NCI-H187 (cell line): ENCODE measurements at places on chromosomes 12 and 14.

DNA sequence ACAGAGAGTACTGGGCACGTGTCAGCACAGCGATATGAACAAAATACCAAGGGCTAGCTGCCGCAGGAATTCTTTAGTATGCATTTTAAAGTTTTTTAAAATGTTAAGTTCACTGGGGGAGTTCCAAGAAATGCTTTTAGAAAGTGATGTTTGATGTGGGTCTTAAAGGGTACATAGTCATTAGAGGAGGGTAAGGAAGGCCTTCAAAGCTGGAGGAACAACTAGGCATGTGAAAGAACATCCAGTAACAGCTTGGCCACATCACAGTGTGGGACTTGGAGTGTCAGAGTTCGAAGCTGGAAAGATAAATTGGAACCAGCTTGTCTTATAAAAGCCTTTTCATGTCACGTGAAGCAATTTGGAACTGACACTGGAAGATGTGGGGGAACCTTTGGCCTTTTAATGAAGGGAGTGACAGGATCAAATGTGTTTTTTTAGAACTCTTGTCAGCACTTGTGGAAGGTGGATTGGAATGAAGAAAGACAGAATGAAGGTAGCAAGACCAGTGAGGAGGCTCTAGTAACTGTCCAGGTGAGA lies 57.7 kb downstream of the WDR20 start:
- no peak for DNase-seq

GRCh38 chr12:28998662-28999120 lies 150.4 kb upstream of the FAR2 start:
- DNase-seq = no peak

DNA sequence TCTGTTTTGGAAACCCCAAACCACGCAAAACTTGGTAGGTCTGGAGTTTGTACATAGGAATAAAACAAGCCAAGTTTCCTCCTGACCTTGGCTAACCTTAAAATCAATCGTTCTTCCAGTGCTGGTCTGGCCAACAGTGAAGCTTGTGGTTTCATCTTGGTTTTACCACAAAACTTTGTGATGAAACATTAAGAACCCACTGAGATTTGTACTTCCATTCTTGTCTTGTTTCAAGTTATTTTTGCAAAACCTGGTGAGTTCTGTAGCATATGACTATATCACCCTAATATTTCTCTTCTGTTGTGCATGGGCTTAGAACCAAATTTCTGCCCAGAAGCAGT lies 26.4 kb downstream of the SIX1 start:
- no peak for DNase-seq

DNA sequence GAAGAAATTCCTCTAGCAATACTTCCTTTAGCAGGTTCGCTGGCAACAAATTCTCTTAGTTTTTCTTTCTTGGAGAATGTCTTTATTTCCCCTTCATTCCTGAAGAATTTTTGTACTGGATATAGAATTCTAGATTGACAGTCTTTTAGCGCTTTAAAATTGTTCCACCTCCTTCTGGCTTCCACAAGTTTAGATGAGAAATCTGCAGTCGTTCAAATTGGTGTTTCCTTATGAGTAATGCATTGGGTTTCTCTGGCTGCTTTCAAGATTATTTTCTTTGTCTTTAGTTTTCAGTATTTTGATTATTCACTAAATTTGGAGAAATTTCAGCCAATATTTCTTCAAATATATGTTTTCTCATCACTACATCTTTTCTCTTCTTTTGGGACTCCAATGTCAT lies 33.3 kb upstream of the FGF6 start:
- DNase-seq = no peak

- no peak for DNase-seq
Observed at GRCh38 chr12:62581288-62582064, 114.8 kb downstream of the MON2 start.

DNA sequence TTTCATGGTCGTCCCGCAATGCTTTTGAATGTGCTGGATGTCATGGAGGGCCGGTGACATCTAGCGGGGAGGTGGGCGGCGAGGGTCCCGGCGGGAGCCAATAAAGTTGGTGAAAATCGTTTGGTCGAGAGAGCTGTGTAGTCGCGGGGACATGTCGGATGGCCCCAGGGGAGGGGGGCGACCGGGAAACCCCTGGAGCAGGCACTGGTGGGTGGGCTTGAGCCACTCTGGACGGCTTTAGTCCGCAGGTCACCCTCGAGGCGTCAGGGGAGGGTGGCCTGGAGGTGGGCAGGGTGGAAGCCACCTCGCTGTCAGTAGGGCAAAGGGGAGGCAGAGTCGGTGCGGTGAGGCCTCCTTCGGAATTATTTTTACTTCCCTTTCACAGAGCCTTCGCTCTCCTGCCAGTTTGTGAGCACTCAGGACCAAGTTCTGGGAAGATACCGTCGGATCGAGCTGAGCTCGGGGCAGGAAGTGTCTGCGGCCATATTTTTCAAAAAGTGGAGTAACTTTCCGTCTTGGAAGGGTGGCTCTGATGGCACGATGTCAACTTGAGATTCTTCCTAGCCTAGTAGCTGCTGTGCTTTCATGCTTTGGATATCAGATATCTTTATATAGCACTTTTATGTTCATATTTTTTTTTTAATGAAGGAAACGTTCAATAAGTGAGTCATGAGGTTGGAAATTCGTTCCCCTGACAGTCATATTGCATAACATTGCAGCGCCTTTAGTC lies 28.2 kb downstream of the WBP11 start:
- no peak for DNase-seq

- no peak for DNase-seq
Observed at GRCh38 chr14:61444215-61444768, 122.9 kb downstream of the PRKCH start.

DNA sequence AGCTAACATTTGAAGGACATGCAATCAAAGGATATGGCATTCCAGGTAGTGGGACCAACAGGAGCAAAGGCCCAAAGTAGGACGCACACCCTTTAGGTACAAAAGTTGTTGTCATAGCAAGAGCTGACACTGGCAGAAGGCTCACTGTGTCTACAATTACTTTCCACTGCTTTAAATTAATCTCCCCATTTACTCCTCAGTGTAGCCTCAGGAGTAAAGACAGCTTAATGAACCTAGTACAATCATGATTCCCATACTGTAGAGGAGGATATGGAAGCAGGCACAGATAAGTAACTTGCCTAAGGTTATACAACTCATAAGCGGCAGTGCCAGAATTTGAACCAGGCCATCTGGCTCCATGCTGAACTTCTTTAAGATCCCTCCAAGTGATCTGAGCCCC lies 212.9 kb upstream of the SFSWAP start:
- DNase-seq = no peak

DNA sequence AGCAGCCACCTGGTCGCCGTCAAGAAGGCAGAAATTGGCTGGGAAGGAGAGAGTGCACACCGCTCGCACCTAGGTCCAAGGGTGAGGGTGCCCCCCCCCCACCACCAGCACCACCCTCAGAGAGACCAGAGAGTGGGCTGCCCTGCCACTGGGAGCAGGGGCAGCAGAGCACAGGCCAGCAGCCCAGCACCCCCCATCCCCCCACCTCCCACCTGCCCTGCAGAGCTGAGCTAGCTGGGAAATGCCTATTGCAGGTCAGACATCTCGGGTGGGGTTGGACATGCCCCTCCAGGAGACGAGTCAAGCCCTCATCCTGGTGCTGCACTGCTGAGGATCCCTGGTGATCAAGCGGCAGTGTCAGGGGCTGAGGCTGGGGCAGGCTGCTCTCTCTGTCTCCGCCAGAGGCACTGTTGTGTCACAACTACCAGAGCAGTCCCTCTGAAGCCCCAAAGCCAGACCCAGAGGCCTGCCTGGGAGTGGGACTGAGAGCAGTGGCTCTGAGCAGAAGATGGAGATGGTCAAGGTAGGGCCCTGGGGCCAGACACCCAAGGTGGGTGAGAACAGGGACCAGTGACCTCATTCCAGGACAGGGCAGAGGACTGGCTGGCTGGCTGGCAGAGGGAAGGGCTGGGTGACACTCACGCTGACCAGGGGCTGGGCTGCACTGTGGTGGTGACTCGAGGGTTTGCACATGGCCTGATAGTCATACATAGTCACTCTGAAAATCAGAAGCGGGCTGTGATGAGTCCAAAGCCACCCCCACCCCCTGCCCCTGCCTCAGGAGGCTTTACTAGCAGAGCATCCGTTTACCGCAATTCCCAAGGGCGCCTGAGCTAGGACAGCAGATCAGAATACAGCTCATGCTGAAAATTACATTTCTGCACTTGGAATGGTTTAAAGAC lies 19.7 kb upstream of the LRTM2 start:
- DNase-seq = no peak

- no peak for DNase-seq
Observed at GRCh38 chr12:104964856-104965205, 6.7 kb upstream of the SLC41A2 start.

- no peak for DNase-seq
Observed at GRCh38 chr12:90896164-90896563, 58.8 kb downstream of the CCER1 start.
